ENCODE measurements at places on chromosomes 5 and 9.

GRCh38 chr5:180598797-180599589, 7.7 kb upstream of the SCGB3A1 start:
- no peaks in the 10 kb centered on the region for H3K36me3 ChIP-seq
- H3K27ac ChIP-seq: no peak overlapping the region
- no peaks in the 10 kb centered on the region for H3K4me1 ChIP-seq
- DNase-seq: no peak

GRCh38 chr5:107570181-107570580, 100.6 kb downstream of the EFNA5 start:
- no peaks in the 10 kb centered on the region for H3K27me3 ChIP-seq
- no peak for DNase-seq
- H3K4me1 ChIP-seq: peaks cover 68% of the 10 kb centered on the region
- H3K4me3 ChIP-seq: no peak overlapping the region
- no peaks in the 10 kb centered on the region for H3K36me3 ChIP-seq

GRCh38 chr5:6175172-6175854, 203.0 kb downstream of the MED10 start:
- H3K4me3 ChIP-seq: no peak overlapping the region
- H3K27ac ChIP-seq: no peak overlapping the region
- no peaks in the 10 kb centered on the region for H3K4me1 ChIP-seq
- H3K36me3 ChIP-seq: no peaks in the 10 kb centered on the region

GRCh38 chr9:89850631-89851325, 246.0 kb downstream of the GADD45G start:
- H3K4me1 ChIP-seq: peaks cover 10% of the 10 kb centered on the region
- DNase-seq: no peak
- H3K27me3 ChIP-seq: no peaks in the 10 kb centered on the region
- no peak overlapping the region for H3K4me3 ChIP-seq
- H3K36me3 ChIP-seq: no peaks in the 10 kb centered on the region

GRCh38 chr5:179220716-179221115, 124.5 kb downstream of the ADAMTS2 start:
- no peaks in the 10 kb centered on the region for H3K27me3 ChIP-seq
- no peaks in the 10 kb centered on the region for H3K36me3 ChIP-seq
- H3K4me1 ChIP-seq: no peaks in the 10 kb centered on the region
- H3K27ac ChIP-seq: no peak overlapping the region
- DNase-seq: no peak

DNA sequence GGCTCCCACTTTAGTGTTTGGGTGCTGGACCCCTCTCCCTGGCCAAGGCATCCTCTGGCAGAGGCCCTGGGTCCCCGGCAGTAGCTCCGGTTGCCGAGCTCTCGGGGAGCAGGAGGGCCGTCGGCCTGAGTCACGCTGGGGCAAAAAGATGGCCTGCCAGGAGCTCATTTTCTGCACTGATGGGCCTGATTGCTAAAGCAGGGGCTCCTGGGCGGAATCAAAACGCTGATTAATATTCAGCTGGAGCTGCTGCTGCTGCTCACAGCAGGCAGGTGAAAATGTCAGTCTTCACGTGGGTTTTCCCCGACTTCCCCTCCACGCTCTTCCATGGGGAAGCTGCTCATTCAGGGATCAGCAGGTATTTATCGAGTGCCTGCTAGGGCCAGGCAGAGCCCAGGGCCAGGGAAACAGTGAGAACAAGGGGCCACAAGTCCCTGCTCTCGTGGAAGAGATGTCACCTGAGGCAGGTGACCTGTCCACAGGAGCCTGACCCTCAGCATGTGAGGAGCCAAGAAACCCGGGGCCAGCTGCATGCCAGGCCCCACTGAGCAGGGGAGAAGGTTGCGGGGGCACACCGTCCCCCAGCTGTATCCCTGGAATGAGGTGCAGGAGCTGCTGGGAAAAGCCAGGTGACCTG, 22.1 kb downstream of the LAMC3 start:
- no peaks in the 10 kb centered on the region for H3K36me3 ChIP-seq
- DNase-seq: no peak
- H3K4me1 ChIP-seq: no peaks in the 10 kb centered on the region
- H3K27ac ChIP-seq: no peak overlapping the region

DNA sequence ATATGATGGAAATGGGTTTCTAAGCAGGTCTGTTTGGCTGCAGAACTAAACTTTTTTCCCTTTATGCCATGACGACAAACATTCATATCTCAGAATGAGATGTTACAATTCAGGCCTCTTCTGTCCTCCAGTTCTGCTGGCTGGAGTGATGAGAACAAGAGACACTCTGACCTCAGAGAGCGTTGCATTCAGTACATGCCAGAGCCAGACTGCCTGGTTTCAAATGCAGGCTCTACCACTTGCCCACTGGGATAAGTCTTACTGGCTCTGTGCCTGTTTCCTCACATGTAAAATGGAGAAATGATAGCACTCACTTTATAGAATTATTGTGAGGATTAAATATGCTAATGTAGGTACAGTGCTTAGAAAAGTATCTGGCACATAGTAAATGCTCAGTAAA, 24.8 kb upstream of the TOMM5 start:
- peaks cover 47% of the 10 kb centered on the region for H3K4me1 ChIP-seq
- H3K36me3 ChIP-seq: no peaks in the 10 kb centered on the region
- H3K4me3 ChIP-seq: no peak overlapping the region
- H3K27me3 ChIP-seq: no peaks in the 10 kb centered on the region
- no peak overlapping the region for H3K27ac ChIP-seq

GRCh38 chr5:33631786-33632185, 191.0 kb downstream of the TARS1 start:
- no peak overlapping the region for H3K4me3 ChIP-seq
- H3K4me1 ChIP-seq: no peaks in the 10 kb centered on the region
- peaks cover 4% of the 10 kb centered on the region for H3K36me3 ChIP-seq
- no peaks in the 10 kb centered on the region for H3K27me3 ChIP-seq
- H3K27ac ChIP-seq: no peak overlapping the region

- H3K4me3 ChIP-seq: no peak overlapping the region
- no peak for DNase-seq
- no peaks in the 10 kb centered on the region for H3K36me3 ChIP-seq
- H3K4me1 ChIP-seq: no peaks in the 10 kb centered on the region
- no peaks in the 10 kb centered on the region for H3K27me3 ChIP-seq
Measured at GRCh38 chr5:76544268-76544926, 78.8 kb downstream of the F2RL2 start.

GRCh38 chr5:93196986-93197385, 384.0 kb downstream of the NR2F1-AS1 start:
- H3K27ac ChIP-seq: no peak overlapping the region
- peaks cover 20% of the 10 kb centered on the region for H3K4me1 ChIP-seq
- H3K4me3 ChIP-seq: no peak overlapping the region
- H3K27me3 ChIP-seq: no peaks in the 10 kb centered on the region

DNA sequence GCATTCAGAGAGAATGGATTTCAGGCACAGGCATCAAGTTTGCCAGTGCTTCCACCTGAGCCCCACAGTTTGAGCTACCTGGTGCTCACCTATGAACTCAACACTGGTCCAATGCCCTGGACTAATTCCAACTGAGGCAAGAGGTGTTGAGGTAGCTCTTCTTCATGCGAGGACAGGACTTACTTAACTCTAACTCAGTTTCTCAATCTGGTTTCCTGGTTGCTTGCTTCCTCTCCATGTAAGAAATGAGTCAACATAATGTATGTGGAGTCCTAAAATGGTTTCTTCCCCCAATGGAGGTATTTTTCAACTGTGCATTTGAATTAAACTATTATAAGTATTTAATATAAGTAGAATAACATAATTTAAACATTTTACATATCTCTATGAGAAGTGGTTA, 523.6 kb upstream of the DAB2 start:
- no peak overlapping the region for H3K27ac ChIP-seq
- no peaks in the 10 kb centered on the region for H3K4me1 ChIP-seq
- no peak for DNase-seq
- no peaks in the 10 kb centered on the region for H3K36me3 ChIP-seq

DNA sequence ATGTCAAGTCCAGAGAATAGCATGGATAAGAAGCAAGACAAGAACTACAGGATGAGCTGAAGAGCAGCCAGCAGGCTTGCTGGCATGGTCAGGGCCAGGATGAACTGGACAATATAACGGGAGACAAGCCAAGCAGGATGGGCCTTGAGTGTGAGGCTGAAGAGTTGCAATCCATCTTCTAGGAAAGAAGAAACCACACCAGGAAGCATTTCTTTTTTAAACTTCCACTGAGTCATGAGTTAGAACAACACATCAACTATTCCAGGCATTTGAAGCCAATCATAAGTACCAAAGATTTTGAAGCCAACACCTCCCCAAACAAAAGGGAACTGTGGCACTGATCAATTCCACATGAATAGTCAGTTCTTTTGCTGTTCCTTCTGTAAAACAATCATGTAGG, 27.3 kb downstream of the SLC31A2 start:
- no peak overlapping the region for H3K4me3 ChIP-seq
- peaks cover 68% of the 10 kb centered on the region for H3K36me3 ChIP-seq
- no peak overlapping the region for H3K27ac ChIP-seq
- no peak for DNase-seq
- H3K27me3 ChIP-seq: no peaks in the 10 kb centered on the region

GRCh38 chr5:133952729-133953567, 15.5 kb downstream of the C5orf15 start:
- H3K4me1 ChIP-seq: no peaks in the 10 kb centered on the region
- peaks cover 20% of the 10 kb centered on the region for H3K36me3 ChIP-seq
- no peak overlapping the region for H3K27ac ChIP-seq
- no peak for DNase-seq

- no peak overlapping the region for H3K4me3 ChIP-seq
- no peaks in the 10 kb centered on the region for H3K36me3 ChIP-seq
- peaks cover 12% of the 10 kb centered on the region for H3K4me1 ChIP-seq
- H3K27ac ChIP-seq: no peak overlapping the region
Measured at GRCh38 chr9:92948632-92949031, 1.3 kb downstream of the FGD3 start.

GRCh38 chr5:176784218-176785165, 25.9 kb upstream of the UNC5A start:
- no peak overlapping the region for H3K4me3 ChIP-seq
- H3K27ac ChIP-seq: no peak overlapping the region
- H3K4me1 ChIP-seq: peaks cover 2% of the 10 kb centered on the region

GRCh38 chr9:80937645-80938044, 751.7 kb downstream of the TLE1 start:
- H3K4me1 ChIP-seq: no peaks in the 10 kb centered on the region
- H3K27ac ChIP-seq: no peak overlapping the region
- H3K4me3 ChIP-seq: no peak overlapping the region
- no peaks in the 10 kb centered on the region for H3K27me3 ChIP-seq
- no peak for DNase-seq

DNA sequence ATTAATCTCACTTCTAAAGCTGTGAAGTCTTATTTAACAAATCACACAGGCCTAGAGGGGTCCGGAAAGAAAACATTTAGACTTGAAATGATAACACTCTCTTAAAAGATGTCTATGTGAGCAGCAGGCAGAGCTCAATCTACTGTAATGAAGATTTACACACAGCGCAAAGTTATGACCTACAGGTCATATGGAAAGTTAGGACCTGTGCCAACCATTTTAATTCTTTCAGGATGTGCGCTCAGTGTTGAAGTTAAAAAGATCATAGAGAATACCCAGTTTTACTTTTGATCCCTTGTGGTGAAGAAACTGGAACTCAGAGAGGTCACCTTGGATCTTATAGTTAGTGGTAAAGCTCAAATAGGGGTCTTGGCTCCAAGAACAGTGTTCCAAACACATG, 3.1 kb upstream of the CREBRF start:
- no peak overlapping the region for H3K27ac ChIP-seq
- no peaks in the 10 kb centered on the region for H3K36me3 ChIP-seq
- H3K27me3 ChIP-seq: no peaks in the 10 kb centered on the region
- no peak overlapping the region for H3K4me3 ChIP-seq
- H3K4me1 ChIP-seq: peaks cover 10% of the 10 kb centered on the region

DNA sequence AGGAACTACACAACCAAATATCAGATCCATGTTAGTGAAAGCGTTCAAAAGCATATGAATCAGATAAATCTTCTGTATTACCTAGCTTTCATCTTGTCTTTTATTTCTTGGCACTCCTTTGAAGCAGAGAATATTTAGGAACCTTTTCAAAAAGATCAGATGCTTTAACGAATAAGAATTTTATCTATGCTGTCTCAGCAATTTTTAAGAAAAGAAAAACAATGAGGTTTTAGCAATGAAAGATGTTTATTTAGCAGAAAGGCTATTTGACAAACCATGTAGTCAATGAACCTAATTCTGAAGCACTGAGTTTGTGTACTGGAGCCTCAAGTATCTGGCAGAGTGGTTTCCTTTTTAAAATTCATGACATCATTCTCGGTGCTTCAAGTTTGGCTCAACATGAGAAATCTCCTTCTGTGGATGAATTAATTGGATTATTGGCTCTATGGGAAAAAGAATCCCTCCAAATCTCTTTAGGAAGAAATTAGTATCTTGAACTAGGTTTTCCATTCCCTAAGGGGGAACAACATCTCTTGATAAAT, 534.7 kb downstream of the CAAP1 start:
- no peak for DNase-seq
- no peaks in the 10 kb centered on the region for H3K4me1 ChIP-seq
- no peak overlapping the region for H3K4me3 ChIP-seq
- H3K27me3 ChIP-seq: no peaks in the 10 kb centered on the region
- H3K36me3 ChIP-seq: no peaks in the 10 kb centered on the region
- no peak overlapping the region for H3K27ac ChIP-seq

GRCh38 chr9:134698587-134699342, 57.2 kb downstream of the COL5A1 start:
- no peak overlapping the region for H3K4me3 ChIP-seq
- H3K27ac ChIP-seq: 0 out of 2 replicates have a peak overlapping the region, but pooled peaks have one; percentile 10
- peaks cover 4% of the 10 kb centered on the region for H3K36me3 ChIP-seq
- DNase-seq: peak; percentile 77

GRCh38 chr9:91060520-91061343, 259.1 kb downstream of the SYK start:
- H3K36me3 ChIP-seq: no peaks in the 10 kb centered on the region
- no peak overlapping the region for H3K27ac ChIP-seq
- no peak for DNase-seq
- no peaks in the 10 kb centered on the region for H3K4me1 ChIP-seq

DNA sequence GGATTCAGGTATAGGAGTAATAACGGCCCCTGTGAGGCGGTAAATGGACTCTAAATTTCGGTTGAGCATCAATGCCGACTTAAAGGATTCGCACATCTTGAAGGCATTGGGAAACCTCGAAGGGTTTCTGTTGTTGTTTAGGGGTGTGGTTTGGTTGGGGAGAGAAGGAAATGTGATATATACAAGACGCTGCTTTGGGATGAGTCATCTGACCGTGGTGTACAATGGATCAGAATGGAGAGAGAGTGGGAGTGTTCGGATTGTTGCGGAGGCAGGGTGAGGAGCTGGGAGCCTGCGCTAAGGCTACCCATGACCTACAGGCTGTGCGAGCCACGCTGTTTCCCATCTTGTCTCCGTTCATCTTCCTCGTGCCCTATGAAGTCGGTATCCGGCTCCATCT, 60.4 kb upstream of the ERCC6L2 start:
- H3K36me3 ChIP-seq: no peaks in the 10 kb centered on the region
- peaks cover 9% of the 10 kb centered on the region for H3K4me1 ChIP-seq
- H3K4me3 ChIP-seq: no peak overlapping the region

DNA sequence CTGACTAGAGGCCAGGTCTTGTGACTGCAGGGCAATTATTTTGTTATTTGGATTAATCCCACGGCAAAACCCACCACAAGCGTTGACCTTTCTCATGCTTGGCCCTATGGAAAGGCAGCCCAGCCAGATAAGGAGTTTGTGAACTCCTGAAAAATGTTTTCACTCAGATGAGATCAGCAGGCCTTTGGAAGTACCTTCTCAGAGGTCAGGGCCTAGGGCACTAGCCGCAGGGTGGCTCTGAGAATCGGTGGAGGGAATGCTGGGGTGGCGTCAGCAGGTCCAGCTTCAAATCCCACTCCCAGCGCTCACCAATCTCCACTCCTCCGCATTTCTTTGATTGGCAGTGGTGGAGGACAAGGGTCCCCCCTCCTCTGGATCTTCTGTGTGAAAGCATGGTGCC, 194.4 kb downstream of the GADD45G start:
- H3K4me1 ChIP-seq: peaks cover 4% of the 10 kb centered on the region
- no peak for DNase-seq
- no peaks in the 10 kb centered on the region for H3K27me3 ChIP-seq
- no peak overlapping the region for H3K27ac ChIP-seq
- no peaks in the 10 kb centered on the region for H3K36me3 ChIP-seq
